ENCODE measurements at places on chromosomes 4 and X.
A peak's percentile ranks its signal among the peaks of the same experiment; 100 is the strongest.

- DNase-seq: peak; percentile 25
Measured at GRCh38 chrX:40166582-40166981, 68.8 kb upstream of the BCOR start.

- no peak for DNase-seq
Measured at GRCh38 chrX:69718102-69718501, 102.2 kb downstream of the EDA start.

- DNase-seq: peak; percentile 45
Measured at GRCh38 chr4:152246659-152247058, 289.2 kb downstream of the FBXW7 start.

GRCh38 chr4:46506876-46507275 lies 116.9 kb upstream of the GABRA2 start:
- DNase-seq: no peak

DNA sequence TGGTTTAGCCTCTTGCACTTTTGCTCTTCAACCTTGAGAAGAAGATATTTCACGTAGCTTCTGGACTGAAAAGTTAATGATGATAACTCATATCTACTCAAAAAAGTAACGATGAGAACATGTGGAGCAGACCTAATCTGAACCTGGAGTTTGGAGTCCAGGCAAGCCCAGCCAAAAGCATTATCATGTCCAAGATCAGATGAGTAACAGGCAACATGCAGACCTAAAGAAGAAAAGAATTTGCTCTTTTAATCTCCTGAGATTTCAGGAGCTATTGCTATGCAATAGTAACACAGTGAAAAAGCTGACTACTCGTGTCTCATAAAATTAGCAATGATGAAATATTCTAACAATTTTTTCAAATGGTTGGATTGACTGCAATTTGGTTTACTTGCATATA lies 21.8 kb upstream of the PPA2 start:
- DNase-seq: no peak

- no peak for DNase-seq
Measured at GRCh38 chrX:254630-255215, 26.5 kb upstream of the PLCXD1 start.

DNA sequence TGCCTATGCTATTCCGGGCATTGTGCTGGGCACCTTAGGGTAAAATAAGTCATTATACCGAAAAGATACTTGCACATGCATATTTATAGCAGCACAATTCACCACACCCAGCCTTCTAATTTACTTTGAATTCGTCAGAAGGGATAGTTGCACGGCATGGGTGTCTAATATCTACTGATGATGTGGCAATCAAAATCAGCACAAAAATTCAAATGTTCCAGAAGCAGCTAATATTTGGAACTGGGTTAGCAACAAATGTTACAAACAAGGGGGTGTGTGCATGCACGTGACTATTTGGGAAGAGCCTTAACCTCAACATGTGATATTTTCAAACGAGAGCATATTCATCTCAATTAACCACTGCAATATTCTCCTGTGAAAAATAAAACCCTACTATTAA lies 79.7 kb upstream of the PRSS48 start:
- DNase-seq: no peak

GRCh38 chr4:41213625-41214135 lies 662 bp downstream of the APBB2 start:
- DNase-seq: no peak

DNA sequence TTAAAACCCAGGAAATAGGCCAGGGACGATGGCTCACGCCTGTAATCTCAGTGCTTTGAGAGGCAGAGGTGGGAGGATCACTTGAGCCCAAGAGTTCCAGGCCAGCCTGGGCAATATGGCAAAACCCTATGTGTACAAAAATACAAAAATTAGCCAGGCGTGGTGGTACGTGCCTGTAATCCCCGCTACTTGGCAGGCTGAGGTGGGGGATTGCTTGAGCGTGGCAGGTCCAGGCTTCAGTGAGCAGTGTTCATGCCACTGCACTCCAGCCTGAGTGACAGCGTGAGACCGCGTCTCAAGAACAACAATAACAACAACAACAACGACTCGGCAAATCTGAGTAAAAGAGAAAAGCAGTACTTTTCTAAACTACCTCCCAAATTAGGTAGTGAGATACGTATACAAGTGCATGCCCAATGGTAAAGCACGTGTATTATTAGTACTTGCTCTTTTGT lies 13.0 kb upstream of the NDUFC1 start:
- DNase-seq: no peak

- DNase-seq: no peak
Measured at GRCh38 chrX:101260435-101260834, 30.7 kb downstream of the TAF7L start.

All from activated naive CD4-positive, alpha-beta T cell treated with anti-CD3 and anti-CD28 coated beads, Interleukin-2, amount 10 ng/mL, durations not matched to agents 7 days and 5 days (primary cell).